ENCODE measurements at places on chromosomes 11 and 22.
A peak's percentile ranks its signal among the peaks of the same experiment; 100 is the strongest.

DNA sequence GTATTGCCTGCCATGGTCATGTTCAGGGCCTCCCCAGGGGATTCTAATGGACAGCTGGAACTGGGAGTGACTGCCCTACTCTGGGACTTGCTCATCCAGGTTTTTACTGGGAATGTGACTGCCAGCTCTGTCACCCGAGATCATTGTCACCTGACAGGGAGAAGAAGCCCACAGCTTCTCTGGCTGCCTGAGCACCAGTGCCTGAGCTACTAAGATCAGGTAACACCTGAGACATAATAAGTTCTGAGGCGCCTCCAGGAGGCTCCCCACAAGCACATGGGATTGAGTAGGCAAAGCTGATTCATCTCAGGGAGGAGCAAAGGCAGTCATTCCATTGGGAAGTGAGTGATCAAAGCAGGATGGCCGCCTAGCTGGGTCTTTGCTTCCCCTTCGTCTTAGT, 84.2 kb upstream of the GALNT18 start:
- DNase-seq: no peak

DNA sequence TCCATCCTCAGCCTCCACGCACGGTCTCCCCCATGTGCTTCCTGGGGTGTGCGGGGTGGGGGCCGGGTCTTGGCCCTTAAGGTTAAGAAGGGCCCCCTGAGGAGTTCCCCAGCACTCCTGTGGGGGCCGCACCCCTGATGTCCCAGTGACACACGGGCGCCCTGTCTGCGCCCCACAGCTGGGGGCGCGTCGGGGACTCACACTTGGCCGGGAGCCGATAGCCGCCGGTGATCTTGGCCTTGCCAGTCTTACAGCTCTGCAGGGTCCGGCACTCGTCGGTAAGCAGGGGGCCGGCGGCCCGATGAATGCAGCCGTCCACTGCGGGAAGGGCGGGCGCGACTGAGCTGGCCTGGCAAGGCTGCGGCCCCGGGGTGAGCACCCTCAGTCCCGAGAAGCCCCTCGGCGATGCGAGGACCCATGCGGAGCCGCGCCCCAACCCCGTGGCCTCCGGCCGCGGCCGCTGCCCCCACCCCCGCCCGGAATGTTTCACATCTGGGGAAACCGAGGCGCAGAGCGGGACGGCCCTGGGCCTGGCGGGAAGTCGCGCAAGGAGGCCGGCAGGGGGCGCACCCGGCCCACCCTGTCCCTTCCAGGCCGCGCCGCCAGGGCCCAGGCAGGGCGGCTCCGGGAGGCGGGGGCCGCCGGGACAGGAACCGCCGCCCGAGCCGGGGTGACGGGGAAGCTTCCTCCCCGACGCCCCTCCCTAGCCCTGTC, 13.9 kb downstream of the OTUB1 start:
- DNase-seq: peak; percentile 51

DNA sequence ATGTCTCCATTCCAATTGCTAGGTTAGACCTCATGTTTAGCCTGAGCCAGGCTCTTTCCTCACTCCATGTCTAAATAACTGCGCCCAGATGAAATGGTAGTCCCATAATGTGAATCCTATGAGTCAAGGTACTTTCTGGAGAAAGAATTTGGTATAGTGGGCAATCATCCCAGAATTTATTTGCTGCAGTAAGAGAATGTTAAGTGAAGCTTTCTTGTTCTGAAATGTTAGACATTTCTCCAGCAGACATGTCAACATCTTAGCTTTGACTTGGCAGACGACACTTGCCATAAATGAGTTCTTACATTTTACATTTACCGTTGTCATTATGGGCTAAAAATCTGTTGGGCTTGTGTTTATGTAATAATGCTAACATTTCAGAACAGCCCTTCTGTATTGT, 165.2 kb downstream of the PGR start:
- DNase-seq: no peak

- DNase-seq: no peak
Measured at GRCh38 chr11:65525546-65526480, 930 bp downstream of the SCYL1 start.
